AG09309 (cell line): ENCODE measurements at places on chromosomes 4 and X.

DNA sequence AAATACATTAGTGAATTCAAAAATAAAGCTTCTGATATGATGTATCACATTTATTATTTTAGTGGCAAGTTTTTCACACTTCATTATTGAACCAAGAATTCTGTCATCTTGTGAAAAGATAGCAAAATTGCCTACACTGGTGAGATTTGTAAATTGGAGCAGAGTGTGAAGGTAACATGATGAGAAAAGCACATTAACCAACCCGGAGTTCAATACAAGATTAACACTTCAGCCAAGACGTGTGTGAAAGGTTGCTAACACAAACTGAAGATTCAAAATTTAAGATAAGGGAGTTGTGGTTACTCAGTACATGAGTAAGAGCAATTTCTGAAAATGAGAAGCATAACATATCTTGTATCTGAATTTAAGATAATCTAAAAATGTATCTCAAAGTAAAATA, 346.7 kb downstream of the PDHA2 start:
- DNase-seq = no peak

DNA sequence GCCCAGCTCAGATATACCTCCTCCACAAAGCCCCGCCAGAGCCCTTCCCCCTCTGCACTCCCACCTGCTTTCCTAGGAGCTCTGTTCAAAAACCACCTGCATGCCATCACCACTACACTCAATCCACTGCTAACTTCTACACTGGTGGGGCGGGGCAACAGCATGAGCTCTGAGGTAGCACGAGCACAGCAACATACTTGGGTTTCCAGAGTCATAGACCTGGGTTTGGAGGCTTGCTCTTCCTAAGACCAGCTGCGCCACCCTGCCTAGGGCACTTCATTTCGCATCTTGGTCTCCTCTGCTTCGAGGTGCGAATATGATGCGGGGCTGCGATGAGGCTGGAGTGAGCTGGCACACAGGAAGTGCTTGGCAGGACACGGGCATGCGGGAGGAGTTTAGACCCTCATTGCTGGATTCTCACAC, 3.6 kb downstream of the SASH3 start:
- no peak for DNase-seq

DNA sequence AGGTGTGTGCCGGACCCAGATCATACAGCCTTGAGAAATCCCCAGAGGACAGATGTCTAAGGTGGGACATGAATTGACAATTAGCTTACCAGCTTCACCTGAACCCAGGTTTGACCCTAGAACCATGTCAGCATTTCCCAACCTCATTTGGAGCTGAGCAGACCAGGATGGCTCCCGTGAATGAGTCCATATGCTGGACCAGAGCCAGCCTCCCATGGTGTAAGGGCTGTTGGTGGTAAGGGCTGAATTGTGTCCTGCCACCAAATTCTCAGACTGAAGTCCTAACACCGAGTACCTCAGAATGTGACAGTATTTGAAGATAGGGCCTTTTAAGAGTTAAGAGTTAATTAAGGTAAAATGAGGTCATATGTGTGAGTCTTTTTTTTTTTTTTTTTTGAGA, 88.3 kb downstream of the SLC34A2 start:
- no peak for DNase-seq

DNA sequence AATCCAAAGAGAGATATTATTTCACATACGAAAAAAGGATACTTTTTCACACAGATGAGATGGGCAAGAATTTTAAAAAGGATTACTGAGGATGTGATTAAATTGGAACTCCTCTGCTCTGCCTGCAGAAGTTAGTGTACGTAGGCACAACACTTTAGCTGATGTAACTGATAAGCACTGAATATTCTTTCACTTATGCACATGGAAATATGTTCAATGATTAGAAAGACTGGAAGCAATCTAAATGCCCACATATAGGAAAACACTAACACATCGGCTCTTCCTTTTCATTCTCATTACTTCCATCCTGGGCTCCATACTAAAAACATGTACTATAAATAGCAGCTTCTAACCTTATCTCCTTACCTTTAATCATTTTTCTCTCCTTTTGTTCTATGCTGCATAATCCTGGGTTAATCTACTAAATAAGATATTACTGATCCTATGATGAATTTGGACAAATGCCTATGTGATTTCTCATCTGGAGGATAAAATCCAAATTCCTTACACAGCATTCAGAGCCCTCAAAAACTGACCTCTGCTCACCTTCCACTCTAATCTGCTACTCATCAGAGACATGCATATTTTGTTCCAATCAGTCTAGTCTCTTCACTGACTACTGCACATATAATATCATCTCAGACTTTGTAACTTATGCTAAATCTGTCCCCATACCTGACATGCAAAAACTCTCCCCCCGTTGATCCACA, 197.8 kb downstream of the PDGFC start:
- no peak for DNase-seq

DNA sequence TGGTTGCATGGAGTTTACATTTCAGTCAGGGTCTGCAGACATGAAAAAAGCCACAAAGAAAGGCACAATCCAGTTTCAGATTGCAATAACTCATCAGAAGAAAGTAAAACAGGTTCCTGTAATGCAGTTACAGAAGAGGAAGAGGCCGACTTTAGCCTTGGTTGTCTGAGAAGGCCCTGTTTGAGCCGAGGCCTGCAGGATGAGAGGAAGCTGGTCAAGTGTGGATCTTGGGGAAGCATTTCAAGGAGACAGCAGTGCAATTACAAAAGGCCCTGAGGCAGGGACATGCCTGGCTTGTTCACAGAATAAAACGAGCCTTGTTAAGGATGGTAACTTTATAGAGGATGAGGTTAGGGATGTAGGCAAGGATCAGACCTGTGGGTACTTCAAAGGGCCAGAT, 62.4 kb downstream of the AFF2 start:
- no peak for DNase-seq

DNA sequence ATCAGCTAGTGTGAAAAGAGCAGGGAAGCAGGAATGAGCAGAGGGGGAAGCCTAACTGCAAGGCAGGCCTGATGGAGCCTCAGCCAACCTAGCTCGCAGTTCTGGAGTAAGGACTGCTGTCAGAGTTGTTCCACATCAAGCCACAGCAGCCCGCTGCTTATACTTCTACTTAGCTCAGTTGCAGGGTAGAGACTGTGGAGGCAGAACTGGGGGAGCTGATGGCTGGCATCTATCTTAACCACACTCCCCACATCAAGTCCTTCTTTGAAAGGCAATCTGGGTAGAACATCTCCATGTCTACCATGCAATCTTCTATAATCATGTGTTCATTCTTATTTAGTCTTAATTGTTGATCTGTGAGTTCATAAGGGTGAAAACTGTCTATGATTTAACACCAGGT, 46.1 kb downstream of the DDX60 start:
- no peak for DNase-seq

DNA sequence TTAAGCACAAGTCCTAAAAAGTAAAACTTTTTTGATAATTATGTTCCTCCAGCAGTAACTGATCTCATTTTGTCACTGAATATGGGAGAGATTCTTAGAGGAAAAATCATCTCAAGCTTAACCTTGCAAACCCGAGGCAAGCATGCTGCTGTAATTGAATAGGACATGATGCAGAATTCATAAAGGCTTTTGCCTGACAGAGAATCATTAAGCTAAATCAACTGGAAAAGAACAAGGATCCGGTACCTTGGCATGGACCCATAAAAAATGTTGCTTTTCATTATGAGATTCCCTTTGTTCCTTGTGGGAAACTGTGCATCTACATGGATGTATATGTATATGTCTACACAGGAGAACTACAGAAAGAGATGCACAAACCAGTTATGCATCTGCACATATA, 149.1 kb downstream of the PAPSS1 start:
- DNase-seq = no peak

- no peak for DNase-seq
Measured at GRCh38 chr4:53128231-53128630, 237.6 kb downstream of the SCFD2 start.

- no peak for DNase-seq
Measured at GRCh38 chr4:176262243-176262642, 6.8 kb downstream of the ASB5 start.

DNA sequence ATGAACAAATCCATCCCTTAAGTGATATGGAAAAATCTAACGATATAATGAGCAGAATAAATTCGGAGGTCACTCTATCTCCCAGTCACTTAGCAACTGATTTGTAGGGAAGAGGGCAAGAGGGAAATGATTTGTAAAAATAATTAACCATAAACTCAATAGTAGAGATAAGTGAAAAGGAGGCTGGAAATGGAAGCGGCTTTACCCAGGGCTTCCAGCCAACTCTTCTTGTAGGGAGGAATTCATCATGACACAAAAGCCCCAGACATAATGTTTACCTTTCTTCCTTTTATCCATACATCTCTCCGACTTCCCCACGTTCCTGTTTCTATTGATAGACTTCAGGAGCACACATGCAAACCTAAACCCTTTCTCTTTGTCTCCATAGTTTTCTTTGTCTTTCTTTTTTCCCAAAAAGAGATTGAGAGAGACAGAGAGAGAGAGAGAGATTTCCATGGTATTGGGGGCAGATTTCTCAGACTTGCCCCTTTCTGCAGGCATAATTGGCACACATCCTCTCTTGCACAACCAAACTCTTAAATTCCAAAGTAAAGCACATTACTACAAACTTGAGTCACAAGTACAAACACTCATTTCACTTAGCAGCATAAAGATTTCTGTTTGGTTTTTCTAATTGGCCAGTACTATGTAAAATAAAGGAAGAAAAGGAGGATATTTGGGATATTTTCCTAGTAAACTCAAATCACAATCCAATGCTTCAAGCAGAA, 140.9 kb downstream of the MAPK10 start:
- DNase-seq = peak; percentile 7

- no peak for DNase-seq
Measured at GRCh38 chr4:7272404-7272803, 80.1 kb downstream of the SORCS2 start.

GRCh38 chrX:84118315-84118714, 69.7 kb downstream of the RPS6KA6 start:
- no peak for DNase-seq

DNA sequence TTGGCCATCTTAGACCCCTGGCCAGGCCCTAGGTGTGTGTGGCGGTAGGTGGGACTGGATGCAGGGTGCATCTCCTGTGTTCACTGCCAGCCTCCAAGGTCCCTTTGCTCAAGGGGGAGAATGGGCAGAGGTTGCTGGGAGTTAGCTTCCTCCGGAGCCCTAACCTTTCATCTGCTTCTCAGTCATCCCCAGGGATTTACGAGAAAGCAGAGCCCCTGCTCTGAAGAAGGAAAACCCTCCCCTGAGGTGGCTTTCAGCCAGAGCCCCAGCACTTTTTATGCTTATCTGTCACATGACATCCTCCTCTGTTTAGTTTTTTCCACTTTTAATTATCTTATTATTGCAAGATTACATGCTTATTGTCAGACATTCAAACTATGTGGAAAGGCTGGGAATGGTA, 44.9 kb upstream of the DDX3X start:
- no peak for DNase-seq

- no peak for DNase-seq
Measured at GRCh38 chr4:24849756-24850155, 54.4 kb downstream of the SOD3 start.

DNA sequence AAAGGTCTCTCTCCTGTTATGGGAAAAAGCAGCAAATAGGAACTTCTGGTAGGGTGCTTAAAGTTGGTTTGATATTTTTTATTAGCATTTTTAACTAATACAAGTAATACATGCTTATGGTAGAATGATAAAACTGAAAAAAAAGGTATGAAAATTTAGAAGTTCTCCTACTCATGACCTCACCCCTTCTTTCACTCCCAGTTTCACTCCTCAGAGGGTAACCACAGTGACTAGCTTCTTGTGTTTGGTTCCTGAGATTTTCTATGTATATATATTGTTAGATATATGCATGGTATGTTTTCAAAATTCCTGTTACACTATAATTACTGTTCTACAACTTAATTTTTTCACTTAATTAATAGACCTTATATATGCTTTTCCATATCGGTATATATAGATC, 66.5 kb downstream of the AR start:
- DNase-seq = no peak

DNA sequence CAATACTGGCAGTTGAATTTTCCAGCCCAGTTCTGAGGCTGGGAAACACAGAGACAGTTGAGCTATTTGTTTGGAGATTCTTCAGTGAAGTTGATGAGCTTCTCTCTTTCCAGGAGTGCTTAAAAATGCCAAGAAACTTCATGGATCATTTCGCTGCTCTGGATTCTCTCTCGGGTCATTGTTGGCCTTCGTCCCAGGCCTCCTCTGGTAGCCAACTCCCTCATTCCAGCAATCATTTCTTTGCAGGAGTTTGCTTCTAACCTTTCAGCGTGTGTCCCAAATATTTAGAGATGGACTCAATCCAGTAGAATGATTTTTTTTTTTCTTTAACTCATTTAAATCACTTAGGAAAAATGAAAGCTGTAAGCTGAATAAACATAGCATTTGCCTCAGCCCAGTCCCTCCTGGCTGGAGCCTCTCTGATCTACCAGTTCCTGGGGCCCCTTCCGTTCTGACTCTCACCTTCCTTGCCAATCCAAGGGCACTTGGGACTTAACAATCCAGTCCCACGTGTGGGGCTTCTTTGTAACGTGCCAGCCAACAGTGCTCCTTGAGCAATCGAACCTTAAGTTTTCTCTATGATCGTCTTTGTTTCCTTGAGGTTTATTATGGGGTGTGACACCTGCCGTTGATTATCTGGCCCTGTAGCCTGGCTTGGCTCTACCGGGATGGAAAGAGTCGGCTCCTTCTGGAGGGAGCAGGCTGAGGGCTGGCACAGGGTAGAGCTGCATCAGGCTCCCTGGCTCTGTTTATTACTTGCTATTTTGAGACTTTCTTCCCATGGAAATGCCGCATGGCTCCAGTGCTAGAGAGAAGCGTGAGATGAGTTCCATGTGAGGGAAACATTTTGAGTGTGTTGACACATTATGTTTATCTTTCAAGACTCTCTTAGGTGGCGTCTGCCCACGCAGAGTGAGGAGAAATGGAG, 80.4 kb upstream of the GPC4 start:
- DNase-seq = peak; percentile 31

- no peak for DNase-seq
Measured at GRCh38 chr4:8269535-8270417, at the start of gene HTRA3. Gene HTRA3 (plus strand): TSS chr4:8269754. CDS start chr4:8269969, 215 bp downstream.

DNA sequence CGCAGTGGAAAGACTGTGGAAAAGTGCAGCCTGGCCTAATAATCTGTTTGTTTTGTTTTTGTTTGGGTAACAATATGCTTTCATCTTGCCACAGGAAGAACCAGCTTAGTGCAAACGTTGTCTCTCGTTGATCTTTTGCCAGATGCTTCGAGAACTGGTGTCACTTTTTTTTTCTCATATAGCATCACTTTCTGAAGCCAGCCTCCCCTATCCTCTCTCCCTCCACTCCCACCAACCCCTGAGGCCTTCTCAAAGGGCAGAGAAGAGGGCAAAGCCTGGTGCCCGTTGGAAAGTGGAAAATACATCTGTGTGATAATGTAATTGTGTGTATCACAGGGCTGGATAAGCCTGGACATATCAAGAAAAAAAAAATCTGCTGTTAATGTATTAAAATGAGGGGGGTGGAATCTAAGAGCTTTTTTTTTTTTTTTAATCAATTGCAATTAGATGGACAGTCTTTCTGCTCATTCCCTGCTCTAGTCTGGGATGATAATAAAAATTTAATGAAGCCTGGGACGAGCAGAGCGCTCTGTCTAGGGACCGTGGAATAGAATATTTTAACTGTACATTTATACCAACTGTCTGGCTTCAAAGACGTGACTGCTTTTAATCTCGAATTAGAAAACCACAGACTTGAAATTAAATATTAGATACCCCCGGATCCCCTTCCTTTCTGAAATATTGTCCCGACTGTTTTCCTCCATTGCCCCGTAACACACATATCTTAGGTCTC, 8.1 kb downstream of the POU4F2 start:
- DNase-seq = no peak
